Activated naive CD4-positive, alpha-beta T cell treated with Interleukin-2 at 50 U/mL for 16 hours (primary cell): ENCODE measurements at places on chromosomes 5 and 9.

DNA sequence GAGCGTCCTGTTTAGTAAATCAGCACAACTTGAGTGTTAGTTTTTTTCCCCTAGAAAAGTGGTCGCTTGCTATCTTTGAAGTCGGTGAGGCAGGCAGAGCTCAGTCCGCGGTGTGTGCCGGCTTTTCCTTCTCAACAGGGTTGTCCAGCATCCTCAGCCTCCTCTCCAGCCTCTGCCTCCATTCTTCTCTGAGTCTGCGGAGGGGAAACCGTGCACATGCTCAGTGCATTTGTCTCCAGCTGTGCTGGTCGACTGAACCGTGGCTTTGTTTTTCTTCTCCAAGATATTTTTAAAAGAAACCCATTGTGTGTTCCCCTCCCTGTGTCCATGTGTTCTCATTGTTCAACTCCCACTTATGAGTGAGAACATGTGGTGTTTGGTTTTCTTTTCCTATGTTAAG lies 25.3 kb downstream of the FAM240B start:
- DNase-seq, result no peak

DNA sequence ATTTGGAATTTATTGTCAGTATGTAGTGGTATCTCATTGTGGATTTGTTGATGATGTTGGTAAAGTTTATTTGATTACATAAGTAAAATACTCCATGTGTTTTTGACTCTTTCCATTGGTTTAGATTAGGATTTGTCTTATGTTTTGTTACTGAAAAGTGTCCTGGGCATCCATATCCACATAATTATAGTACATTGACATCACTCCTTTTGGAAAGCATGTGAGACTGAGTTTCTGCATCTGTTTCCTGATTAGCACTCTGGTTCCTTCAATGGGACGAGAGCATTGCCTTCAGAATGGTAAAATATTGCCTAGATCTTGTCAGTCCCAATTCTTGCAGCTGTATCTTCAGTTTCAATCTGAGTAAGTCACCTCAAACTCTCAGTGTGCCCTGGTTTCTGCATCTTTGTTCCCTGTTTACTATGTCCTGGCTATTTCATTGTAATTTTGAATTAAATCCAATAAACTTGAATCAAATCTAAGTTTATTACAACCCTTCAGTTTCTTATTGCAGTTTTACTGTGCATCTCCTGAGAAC lies 128.1 kb downstream of the FBXO38 start:
- DNase-seq, result no peak

DNA sequence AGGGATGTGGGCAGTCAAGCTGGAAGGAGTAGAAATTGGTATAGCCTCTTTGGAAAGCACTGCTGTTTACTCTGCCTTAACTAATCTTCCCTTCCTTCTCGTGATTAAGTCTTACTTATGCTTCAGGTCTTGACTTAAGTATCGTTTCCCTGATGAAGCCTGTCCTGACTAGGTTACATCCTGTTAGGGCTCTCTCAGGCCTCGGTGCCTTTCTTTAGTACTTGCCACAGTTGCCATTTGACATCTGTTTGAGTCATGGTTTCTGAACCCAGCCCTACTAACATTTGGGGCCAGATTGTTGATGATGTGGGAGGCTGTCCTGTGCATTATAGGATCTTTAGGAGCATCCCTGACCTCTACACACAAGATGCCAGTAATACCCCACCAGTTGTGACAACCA lies 94.4 kb downstream of the GAPVD1 start:
- DNase-seq, result no peak

GRCh38 chr5:65043843-65044359 lies 275.2 kb downstream of the CWC27 start:
- no peak for DNase-seq

- no peak for DNase-seq
These were observed 47.0 kb upstream of the EXOC3 start for GRCh38 chr5:395921-396530.

DNA sequence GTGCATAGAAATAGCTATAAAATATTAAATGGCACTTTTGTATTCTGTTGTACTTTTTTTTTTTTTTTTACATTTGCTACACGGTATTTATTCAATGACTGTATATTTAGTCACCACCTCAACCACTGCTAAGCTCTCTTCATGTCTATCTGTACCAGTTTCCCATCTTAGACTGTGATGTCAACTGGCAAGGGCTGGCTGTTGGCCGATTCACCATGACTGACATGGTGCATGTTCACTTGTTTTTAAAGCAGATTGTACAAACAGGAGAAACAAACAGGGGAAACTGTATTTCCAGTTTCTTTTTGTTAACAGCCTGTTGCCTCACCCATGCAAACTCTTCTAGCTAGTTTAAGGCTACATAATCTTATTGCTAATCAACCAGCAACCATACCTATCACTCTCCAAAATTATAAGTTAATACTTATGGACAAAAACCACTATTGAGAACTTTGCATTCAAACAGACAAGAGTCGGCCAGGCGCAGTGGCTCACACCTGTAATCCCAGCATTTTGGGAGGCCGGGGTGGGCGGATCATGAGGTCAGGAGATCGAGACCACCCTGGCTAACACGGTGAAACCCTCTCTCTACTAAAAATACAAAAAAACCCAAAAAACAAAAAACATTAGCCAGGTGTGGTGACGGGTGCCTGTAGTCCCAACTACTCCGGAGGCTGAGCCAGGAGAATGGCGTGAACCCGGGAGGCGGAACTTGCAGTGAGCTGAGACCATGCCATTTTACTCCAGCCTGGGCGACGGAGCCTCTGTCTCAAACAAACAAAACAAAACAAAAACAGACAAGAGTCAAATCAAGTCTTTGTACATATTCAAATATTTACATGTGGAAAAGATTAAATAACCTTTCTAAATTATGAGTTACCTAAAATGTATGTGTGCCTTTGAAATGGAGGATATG lies 13.2 kb downstream of the ZFAND5 start:
- no peak for DNase-seq

- no peak for DNase-seq
These were observed 204.9 kb upstream of the GAS1 start for GRCh38 chr9:87152256-87152655.
